ENCODE measurements at places on chromosomes 11 and 22.

DNA sequence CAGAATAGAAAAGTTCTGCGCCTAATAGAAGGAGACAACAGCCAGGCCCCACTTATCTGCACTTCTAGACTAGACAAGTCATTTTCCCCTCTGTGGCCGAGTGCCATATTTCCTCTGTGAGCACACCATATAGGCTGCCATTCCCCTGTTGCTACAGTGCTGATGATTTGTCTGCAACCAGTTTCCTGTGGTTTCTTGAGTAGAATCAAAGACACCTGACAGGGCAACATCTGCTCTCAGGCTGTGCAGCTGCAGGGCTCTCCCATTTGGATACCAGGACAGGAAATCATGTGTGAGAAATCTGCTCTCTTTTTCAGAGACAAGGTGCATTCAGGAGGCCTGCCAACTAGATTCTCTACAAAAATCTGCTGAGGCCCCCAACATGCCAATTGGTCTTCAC lies 879.3 kb downstream of the DLG2 start:
- no peak for DNase-seq

- DNase-seq = no peak
Observed at GRCh38 chr11:110070176-110070575, 23.0 kb upstream of the ZC3H12C start.

DNA sequence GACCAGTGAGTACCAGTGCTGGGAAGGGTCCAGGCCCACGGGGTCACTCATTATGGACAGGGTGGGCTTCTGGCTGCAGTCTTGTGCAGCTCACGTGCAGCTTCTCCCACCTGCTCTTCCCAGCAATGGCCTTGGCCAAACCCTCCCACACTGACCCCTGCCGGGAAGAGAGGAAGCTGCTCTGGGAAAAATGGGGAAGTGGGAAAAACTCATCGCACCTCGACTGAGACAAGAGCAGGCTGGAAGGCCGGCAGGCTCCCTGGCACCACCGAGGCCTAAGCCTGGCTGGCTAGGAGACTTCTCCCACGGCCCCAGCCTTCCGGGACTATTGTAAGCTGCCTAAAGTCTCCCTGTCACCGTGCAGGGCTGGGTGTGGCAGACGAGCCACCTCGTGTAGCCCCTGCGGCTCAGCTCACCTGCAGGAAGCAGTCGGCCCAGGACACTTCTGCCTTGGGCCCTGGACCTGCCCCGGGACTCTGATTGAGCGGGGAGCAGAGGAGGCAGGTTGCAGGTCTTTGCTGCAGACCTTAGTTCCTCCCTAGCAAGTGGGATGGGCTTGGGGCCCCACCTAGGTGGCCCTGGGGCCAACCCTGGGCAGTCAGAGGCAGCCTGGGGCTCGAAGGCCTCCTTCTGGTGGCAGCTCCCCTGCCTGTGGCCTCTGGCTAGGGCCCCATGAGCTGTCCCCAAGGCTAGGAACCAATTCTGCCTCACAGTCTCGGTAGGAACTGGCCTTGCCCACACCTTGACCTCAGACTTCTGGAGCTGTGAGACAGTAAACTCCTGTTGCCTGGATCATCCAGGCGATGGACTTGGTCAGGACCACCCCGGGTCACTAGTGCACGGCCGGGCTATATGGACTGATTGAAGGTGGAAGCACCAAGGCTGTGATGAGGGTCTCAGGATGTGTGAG lies 23.1 kb downstream of the MRGPRG start:
- no peak for DNase-seq

DNA sequence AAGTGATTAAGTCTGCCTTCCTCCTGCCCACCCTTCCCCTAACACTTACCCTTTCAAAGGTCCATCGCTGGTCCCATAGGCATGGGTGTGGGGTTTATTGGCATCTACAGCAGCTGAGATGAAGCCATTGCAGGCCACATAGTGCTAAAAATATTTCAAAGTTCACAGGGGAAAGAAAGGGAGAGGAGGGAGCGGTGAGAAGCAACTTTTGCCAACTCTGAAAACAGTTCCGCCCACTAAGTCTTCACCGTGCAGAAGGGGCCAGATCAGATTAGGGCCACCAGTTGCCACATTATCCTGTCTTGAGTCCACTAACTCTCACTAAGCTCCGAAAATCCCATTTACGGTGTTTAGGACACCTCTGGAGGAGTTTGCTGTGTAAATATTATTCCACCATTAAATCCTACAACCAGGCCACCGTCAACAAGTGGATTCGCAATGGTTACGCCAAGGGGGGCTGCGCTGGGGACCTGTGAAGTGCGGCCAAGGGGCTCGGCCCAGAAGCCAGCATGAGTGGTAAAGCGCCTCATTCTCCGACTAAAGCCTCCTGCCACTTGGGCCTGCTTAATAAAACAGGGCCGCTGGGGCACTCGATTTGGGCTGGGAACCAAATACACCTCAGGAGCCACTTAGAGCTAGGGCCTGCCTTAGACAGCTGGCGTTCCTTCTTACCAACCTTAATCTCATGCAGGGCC lies 534.9 kb downstream of the MIAT start:
- no peak for DNase-seq

DNA sequence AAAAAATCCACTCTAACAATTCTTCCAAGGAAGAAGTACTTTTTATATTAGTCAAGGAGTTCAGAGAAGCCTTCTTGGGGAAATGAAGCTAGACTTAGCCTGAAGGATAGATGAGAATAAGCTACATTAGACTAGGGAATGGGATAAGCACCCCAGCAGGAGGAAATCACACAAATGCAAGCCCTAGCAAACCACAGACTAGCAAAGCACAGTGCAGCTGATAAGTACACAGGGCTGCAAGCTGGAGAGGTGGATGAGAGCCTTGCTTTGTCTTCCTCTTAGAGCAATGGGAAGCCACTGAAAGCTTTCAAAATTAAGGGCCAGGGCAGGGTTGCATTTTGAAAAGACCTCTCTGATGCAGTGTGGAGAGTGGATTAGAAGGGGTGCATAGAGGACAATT lies 946.2 kb downstream of the LRRC4C start:
- DNase-seq = no peak

- DNase-seq = no peak
Observed at GRCh38 chr11:35651263-35651662, 11.3 kb upstream of the TRIM44 start.

DNA sequence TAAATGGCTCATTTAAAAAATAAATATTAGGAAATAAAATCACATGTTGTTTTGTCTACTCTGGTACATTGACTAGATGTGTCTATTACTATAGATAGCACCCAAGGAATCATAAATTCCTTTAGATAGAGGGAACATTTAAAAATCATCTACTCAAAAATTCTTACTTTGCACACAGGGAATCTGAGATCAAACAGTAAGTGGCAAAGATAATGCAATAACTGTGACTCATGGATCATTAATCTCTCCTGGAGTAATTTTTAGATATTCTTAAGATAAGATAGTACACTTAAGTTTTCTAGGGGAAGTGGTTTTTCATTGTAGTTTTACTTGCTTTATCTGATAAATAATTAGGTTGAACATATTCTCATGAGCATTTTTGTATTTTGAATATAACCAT lies 468.9 kb downstream of the LUZP2 start:
- no peak for DNase-seq

DNA sequence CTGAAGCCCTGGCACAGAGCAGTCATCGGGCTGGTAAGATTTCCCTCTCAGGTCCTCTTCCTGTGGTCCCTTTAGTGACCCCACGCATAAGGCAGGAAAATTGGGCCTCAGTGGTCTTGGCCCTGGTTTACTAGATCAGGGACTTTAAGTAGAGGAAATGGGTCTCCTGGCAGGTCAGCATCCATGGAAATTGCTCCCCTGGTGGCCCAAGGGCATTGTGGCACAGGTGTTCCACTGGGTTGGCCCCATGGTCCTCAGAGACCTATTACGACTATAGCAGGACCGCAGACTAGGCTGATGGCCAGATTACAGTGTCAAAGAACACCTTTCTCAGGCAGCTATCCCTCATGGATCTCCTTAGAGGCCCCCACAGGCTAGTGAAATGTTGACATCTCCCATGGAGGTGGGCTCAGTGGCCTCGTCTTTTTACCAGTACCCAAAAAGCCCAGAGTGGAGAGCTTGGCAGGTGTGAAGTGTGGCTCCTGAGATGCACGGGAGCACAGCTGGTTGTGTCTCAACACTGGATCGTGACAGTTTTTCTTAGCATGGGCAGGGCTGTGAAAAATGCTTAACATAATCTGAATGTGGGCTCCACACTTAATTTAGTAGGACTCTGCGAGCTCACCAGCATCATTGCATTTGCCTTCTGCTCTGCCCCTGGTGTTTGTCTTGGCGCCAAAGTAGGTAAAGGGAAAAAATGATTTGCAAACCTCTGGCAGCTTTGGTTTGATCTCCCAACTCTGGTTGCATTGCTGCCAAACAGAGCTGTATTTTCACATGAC lies 74.2 kb downstream of the ZBTB16 start:
- no peak for DNase-seq

DNA sequence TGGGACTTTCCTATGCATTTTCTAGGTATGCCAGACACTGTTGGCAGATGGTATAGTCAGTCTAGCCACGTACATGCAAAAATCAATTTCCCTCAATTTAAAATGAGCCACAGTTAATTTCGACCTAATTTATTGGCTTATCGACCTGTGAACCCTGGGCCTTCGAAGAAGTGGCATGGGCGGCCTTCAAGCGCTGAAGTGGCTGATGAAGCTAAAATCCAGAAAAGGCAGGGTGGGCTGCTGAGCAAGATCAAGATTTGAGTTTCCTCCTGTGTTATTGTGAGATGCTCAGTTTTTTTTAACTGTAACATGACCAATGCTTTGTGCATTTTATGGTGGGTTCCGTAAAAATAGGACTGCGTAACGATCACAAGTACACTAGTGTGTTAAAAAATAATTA lies 5.8 kb upstream of the SORL1-AS1 start:
- no peak for DNase-seq

DNA sequence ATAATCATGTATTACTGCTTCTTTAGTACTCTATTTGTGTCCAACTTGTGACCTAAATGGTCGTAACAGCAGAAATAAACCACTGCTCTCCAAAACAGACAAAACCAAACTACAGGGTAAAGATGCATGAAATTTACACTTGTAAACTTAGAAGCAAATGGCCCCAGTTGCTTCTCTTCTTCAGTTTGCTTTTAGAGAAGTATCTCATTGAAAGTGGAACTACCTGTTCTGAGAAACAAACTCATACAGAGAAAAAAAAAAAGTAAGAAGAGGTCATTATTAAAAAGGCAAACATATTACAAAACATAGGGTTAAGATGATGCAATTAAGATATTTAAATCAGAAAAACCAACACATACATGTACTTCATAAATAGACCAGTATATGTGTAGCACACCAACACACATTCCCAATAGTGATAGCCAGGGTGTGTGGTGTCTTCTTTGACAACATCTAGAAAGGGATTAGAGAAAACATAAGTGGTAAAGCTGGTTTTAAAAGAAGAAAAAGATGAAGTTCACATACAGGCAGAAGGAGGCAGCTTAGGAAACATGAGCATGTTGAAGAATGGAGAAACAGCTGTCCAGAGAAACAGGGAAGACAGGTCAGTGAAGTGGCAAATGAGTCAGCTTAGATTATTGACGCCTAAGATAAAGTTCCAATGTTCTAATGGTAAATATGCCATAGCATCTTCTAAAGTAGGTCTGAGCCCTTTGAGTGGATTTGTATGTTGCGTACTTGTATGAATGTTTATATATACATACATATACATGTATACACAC lies 844.7 kb upstream of the CCDC90B start:
- DNase-seq = no peak

- no peak for DNase-seq
Observed at GRCh38 chr11:2724653-2725367, 25.0 kb upstream of the KCNQ1OT1 start.

GRCh38 chr11:75496305-75496752 lies 29.4 kb downstream of the GDPD5 start:
- DNase-seq = no peak
